Upper lobe of left lung (tissue), 6 donors: ENCODE measurements at places on chromosomes 2 and 18. TPM values are rescaled to one million over a fixed set of nuclear protein-coding genes. Genes with fewer than 3 reads are reported as not detected.
A peak's percentile ranks its signal among the peaks of the same experiment; 100 is the strongest.

Gene CD207
- not detected for total RNA-seq

DNA sequence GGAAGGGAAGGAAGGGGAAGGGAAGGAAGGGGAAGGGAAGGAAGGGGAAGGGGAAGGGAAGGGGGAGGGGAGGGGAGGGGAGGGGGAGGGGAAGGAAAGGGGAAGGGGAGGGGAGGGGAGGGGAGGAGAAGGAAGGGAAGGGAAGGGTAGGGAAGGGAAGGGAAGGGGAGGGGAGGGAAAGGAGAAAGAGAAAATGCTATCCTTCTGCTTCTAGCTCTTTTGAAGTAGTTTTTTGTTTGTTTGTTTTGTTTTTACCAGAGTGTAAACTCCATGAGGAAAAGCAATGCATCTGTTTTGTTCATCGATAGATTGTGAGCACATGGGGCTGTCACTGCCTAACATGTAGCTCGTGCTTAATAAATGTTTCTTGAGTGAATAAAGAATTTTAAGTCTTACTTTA is 1592.7 kb upstream of the ACVR2A start:
- no peak overlapping the region for H3K4me3 ChIP-seq
- H3K36me3 ChIP-seq: no peaks in the 10 kb centered on the region
- H3K27me3 ChIP-seq: no peaks in the 10 kb centered on the region
- no peak overlapping the region for H3K27ac ChIP-seq
- H3K4me1 ChIP-seq: no peaks in the 10 kb centered on the region

- no peaks in the 10 kb centered on the region for H3K27me3 ChIP-seq
- peaks cover 12% of the 10 kb centered on the region for H3K4me1 ChIP-seq
- DNase-seq: peak; percentile 74
- H3K27ac ChIP-seq: peak overlapping the region; percentile 67
- no peak overlapping the region for H3K4me3 ChIP-seq
- H3K36me3 ChIP-seq: no peaks in the 10 kb centered on the region
Measured at GRCh38 chr2:160241251-160242137, 41.4 kb upstream of the ITGB6 start.

GRCh38 chr2:237964578-237965404 is 2.0 kb upstream of the UBE2F start:
- no peak for DNase-seq
- H3K4me3 ChIP-seq: no peak overlapping the region
- H3K27me3 ChIP-seq: no peaks in the 10 kb centered on the region
- peaks cover 21% of the 10 kb centered on the region for H3K4me1 ChIP-seq

GRCh38 chr2:10530607-10531239 is 82.6 kb upstream of the ODC1 start:
- H3K4me1 ChIP-seq: no peaks in the 10 kb centered on the region
- no peak overlapping the region for H3K4me3 ChIP-seq
- no peak for DNase-seq
- H3K36me3 ChIP-seq: no peaks in the 10 kb centered on the region

DNA sequence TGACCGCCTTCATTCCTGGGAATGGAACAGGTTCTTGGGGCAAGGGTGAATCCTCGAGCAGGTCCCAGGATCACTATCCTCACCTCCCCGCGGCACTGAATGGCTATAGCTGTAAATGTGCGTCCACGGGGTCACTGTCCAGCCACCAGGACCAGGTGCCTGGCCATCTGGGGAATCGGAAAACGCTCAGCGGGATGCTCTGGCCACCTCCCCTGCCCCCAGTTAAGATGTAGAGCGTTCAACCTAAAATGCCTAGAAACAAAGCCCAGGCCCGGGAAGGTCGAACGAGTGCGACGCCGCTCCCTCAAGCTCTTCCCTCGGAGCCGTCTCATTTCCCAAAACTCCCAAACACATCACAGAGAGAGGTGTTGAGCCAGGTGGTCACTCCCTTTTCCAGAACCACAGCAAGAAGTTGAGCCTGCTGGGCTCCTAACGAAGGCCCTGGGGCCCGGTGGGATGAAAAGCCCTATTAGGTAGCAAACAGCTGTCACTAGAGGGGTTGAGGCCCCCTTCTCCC is 795 bp upstream of the CAPN10 start:
- H3K27me3 ChIP-seq: no peaks in the 10 kb centered on the region
- peak overlapping the region; percentile 88 for H3K27ac ChIP-seq
- H3K36me3 ChIP-seq: no peaks in the 10 kb centered on the region
- no peak for DNase-seq
- peaks cover 35% of the 10 kb centered on the region for H3K4me1 ChIP-seq

DNA sequence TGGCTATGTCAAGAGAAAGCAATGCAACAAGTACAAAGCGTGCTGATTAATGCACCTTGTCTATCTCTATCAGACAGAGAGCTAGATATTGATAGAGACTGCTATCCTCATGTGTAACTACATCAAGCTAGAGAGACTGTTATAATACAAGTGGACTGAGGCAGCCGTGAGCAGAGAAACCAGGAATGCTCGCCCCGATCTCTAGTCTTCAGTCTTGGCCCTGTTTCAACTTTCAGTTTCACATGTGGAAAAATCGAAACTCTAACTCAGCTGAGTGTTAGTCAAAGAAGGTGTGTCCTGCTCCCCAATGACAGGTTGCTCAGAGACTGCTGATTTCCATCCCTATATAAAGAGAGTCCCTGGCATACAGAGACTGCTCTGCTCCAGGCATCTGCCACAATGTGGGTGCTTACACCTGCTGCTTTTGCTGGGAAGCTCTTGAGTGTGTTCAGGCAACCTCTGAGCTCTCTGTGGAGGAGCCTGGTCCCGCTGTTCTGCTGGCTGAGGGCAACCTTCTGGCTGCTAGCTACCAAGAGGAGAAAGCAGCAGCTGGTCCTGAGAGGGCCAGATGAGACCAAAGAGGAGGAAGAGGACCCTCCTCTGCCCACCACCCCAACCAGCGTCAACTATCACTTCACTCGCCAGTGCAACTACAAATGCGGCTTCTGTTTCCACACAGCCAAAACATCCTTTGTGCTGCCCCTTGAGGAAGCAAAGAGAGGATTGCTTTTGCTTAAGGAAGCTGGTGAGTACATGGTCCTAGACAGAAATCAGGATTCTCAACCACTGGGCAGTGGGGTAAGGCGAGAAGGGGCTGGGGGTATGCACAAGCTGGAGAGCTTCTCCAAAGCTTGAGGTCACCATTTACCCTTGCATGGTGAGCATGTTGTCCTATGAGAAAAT is at the start of gene RSAD2:
TSS of gene RSAD2 (plus strand) at position 376 of the 903 bp plus-strand sequence. CDS start at position 400, 24 bp downstream.
- DNase-seq: peak; percentile 52
- H3K4me3 ChIP-seq: peak within 1 kb of the TSS; percentile 50
- H3K4me1 ChIP-seq: peaks cover 24% of the 10 kb centered on the region
- H3K27ac ChIP-seq: peak within 1 kb of the TSS; percentile 84
- H3K27me3 ChIP-seq: no peaks in the 10 kb centered on the region
- H3K36me3 ChIP-seq: no peaks in the 10 kb centered on the region

DNA sequence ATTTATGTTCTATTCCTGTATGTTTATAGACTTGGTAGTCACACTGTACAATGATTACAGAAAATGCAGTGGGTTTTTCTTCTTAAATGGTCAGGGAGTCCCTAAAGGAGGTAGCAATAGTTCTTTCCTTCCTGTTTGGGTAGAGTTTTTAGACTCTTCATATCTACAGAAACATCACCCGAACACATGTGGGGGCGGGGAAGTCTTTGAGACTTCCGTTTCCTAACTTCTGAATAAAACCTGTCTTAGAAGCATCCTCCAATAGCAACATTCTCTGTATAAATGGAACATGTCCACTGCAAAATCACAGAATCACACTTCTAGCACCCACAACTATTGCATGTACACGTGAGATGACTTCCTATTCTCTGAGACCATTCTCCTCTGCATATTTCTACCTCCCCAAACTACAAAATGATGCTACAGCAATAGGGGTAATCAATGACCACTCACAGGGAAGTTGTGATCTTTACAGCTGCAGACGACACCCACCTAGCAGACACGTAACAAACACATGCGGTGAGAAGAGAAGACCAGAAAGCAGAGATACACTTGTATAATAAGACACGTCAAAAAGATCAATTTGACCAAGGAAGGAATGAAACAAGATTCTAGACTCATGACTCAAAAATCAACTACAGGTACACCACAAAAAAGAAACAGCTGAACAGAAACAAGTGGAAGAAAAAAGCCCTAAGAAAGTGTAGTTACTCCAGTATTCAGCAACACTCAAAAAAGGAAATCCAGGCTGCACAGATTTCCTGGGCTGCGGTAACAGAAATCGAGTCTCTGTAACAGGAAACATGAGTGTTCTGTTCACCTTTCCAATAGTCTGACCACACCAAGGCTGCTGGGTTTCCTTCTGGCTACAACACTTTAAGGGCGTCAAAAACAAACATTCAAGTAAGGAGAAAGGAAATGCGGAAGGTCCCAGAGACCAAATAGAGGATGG is 120.4 kb downstream of the ZNF516 start:
- H3K27me3 ChIP-seq: no peaks in the 10 kb centered on the region
- no peak overlapping the region for H3K27ac ChIP-seq
- peaks cover 6% of the 10 kb centered on the region for H3K4me1 ChIP-seq
- peaks cover 44% of the 10 kb centered on the region for H3K36me3 ChIP-seq

Gene L3MBTL4
- 23.0 TPM for total RNA-seq

GRCh38 chr18:48948112-48949049 is 2.4 kb downstream of the SMAD7 start:
- peak overlapping the region; percentile 97 for H3K4me3 ChIP-seq
- H3K27me3 ChIP-seq: no peaks in the 10 kb centered on the region
- peak overlapping the region; percentile 98 for H3K27ac ChIP-seq
- H3K36me3 ChIP-seq: peaks cover 32% of the 10 kb centered on the region
- peaks cover 56% of the 10 kb centered on the region for H3K4me1 ChIP-seq
- DNase-seq: peak; percentile 92

Gene XIRP2
- total RNA-seq: 0.89 TPM

DNA sequence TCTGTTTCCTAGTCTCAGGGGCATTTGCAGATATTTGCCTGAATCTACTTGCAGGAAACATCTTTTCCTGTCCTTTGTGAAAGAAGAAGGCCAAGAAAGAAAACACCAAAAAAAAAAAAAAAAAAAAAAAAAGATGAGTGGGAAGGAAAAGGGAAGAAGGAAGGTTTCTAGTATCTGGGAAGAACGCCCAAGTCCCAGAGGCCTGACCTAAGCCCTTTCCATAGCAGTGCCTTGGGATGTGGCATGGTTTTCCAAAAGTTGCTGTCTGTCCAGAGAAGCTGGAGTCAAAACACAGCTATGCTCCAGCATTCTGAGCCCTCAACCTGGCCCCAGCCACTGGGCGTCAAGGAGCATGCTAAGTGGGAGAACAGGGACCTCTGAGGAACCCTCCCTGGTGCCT is 123.5 kb downstream of the INHBB start:
- no peaks in the 10 kb centered on the region for H3K27me3 ChIP-seq
- no peaks in the 10 kb centered on the region for H3K36me3 ChIP-seq

Gene CNDP2
- 185 TPM for total RNA-seq

GRCh38 chr2:17226941-17227490 is 291.2 kb downstream of the RAD51AP2 start:
- no peak overlapping the region for H3K4me3 ChIP-seq
- no peak overlapping the region for H3K27ac ChIP-seq
- H3K4me1 ChIP-seq: no peaks in the 10 kb centered on the region
- DNase-seq: no peak
- no peaks in the 10 kb centered on the region for H3K36me3 ChIP-seq

DNA sequence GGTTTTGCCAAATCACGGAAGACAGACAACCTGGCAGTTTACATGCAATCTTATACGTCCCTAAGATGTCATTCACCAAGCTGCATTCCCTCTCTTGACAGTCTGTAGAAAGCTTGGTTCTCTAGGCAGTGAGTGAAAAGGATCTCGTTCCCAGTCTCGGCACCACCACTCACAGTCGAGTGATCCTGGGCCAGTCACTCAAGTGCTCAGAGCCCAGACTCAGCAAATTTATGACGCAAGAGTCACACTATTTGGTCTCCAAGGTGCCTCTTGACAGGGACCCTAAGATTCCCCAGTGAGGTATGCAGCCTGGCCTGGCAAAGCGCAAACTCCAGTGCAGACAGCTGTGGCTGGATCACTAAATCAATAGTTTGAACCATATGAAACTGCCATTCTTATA is 77.9 kb downstream of the EIPR1 start:
- no peaks in the 10 kb centered on the region for H3K27me3 ChIP-seq
- H3K4me3 ChIP-seq: no peak overlapping the region
- no peak overlapping the region for H3K27ac ChIP-seq
- no peaks in the 10 kb centered on the region for H3K36me3 ChIP-seq
- DNase-seq: no peak

Gene IL1A
- 3.0 TPM for total RNA-seq

DNA sequence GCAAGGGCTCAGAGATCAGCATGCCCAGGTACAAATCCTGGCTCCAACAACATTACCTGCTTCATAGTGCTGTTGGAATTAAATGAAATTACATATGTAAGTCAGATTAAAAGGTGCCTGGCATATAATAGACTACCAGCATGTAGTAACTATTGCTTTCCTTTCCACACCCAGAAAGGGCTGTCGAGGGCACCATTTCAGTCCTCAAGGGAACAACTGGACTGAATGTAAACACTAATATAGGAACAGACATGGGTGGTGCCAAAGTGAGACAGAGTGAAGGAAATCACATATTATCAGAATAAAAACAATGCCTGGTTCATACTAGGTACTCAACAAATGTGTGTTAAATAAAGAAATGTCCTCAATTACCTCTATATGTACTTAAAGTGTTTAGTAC is 43.3 kb downstream of the FAP start:
- no peaks in the 10 kb centered on the region for H3K4me1 ChIP-seq
- no peaks in the 10 kb centered on the region for H3K36me3 ChIP-seq
- H3K4me3 ChIP-seq: no peak overlapping the region
- DNase-seq: no peak
- H3K27ac ChIP-seq: no peak overlapping the region
- no peaks in the 10 kb centered on the region for H3K27me3 ChIP-seq

GRCh38 chr2:142791335-142791734 is 86.1 kb upstream of the KYNU start:
- no peaks in the 10 kb centered on the region for H3K27me3 ChIP-seq
- no peak overlapping the region for H3K4me3 ChIP-seq
- H3K4me1 ChIP-seq: no peaks in the 10 kb centered on the region
- H3K27ac ChIP-seq: no peak overlapping the region
- no peaks in the 10 kb centered on the region for H3K36me3 ChIP-seq
- DNase-seq: no peak

GRCh38 chr2:9590641-9591040 is 35.0 kb upstream of the ADAM17 start:
- H3K27ac ChIP-seq: no peak overlapping the region
- no peaks in the 10 kb centered on the region for H3K27me3 ChIP-seq
- no peak for DNase-seq
- no peak overlapping the region for H3K4me3 ChIP-seq
- peaks cover 20% of the 10 kb centered on the region for H3K4me1 ChIP-seq

DNA sequence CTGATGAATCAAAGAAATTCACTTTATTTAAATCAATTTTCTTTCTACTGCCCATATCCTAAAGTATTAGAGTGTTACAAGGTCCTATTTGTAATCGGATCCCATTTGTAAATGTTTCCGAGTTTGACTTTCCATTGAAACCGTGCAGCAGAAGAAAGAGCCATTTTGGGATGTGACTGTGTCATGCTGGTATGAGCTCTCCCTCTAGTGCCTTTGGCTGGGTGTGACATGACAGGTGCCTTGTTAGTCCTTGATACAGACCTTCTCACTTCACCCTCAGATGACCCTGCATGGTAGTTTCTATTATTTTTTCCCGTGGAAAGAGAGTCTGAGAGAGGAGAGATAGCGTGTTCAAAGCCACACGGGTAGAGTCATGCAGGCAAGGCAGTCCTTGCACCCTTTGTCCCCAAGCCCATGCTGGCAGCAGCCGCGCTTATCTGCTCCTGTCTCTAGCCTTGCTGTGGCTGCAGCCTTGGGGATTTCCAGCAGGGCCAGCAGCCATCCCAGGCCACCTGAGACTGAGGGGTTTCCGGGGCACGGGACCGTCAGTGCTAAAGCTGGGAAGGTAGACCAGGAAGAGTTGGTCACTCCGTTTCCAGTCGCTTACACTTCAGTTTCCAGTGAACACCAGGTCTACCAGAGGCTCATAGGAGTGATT is 21.4 kb downstream of the CHMP1B start:
- peak; percentile 48 for DNase-seq
- no peak overlapping the region for H3K27ac ChIP-seq
- H3K4me3 ChIP-seq: no peak overlapping the region
- H3K4me1 ChIP-seq: no peaks in the 10 kb centered on the region
- H3K36me3 ChIP-seq: no peaks in the 10 kb centered on the region
